ENCODE measurements at places on chromosomes 4 and X.
A peak's percentile ranks its signal among the peaks of the same experiment; 100 is the strongest.

GRCh38 chrX:130539721-130540321 lies 138.0 kb downstream of the RBMX2 start:
- DNase-seq: peak; percentile 28

- no peak for DNase-seq
Observed at GRCh38 chr4:95415346-95415771, 133.4 kb downstream of the UNC5C start.

GRCh38 chr4:71453531-71453930 lies 114.7 kb downstream of the SLC4A4 start:
- no peak for DNase-seq

DNA sequence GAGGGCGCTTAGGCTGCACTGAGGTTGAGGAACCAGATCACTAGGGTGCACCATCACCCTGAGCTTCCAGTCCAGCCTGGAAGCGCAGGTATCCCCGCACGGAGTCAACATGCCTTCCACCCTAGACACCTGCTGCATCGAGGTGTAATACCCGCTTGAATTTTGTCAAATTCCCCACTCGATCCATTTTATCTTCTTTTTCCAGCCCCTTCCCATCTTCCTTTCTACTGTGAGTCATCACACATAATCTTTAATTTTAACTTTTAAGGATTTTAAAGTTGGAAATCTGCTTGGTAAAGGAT lies 821 bp downstream of the PLK4 start:
- no peak for DNase-seq

- no peak for DNase-seq
Observed at GRCh38 chr4:119794681-119795080, 166.1 kb upstream of the PDE5A start.

DNA sequence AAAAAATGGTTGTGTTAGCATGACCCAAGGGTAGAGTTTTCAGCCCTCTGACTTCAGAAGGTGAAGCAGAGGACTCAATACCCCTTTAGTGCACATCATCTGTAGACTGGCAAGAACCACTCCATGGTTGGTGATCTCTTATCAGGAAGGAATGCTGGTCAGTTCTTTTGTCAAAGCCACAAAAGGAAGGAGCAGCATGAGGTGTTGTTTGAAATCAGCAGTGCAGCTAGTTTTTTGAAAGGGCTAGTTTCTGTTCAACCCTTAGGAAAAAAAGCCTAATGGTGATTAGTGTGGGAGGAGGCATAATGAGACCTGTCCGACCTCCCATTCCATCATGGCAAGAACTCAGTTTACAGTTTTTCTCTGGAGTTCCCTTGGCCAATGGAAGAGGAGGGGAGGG lies 362.0 kb upstream of the CT83 start:
- no peak for DNase-seq

- DNase-seq: no peak
Observed at GRCh38 chrX:70041993-70042392, 7.7 kb downstream of the AWAT2 start.

DNA sequence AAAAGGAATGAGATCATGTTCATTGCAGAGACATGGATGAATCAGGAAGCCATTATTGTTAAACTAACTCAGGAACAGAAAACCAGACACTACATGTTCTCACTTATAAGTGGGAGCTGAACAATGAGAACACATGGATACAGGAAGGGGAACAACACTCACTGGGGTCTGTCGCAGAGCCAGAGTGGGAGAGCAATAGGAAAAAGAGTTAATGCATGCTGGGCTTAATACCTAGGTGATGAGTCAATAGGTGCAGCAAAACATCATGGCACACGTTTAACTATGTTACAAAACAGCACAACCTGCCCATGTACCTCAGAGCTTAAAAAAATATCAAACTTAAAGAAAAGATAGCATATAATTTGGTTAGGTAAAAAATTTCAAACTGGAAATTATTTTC lies 281.4 kb downstream of the PABPC4L start:
- DNase-seq: no peak

DNA sequence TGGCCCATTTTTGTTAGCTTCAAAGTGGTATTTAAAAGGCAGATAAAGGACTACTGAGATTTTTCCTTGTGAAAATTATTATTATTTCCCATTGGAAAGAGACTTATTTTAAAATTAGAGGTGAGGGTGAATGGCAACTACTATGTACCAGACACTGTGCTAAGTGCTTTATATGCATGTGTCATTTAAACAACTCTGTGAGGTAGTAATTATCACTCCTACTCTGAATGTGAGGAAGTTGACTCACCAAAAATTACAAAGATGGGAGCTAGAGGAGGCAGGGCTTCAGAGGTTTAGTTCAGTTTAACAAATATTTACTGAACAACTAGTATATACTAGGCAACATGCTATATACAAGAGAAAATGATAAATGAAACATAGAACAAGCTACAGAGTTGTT lies 78.2 kb downstream of the MSL3 start:
- DNase-seq: no peak

DNA sequence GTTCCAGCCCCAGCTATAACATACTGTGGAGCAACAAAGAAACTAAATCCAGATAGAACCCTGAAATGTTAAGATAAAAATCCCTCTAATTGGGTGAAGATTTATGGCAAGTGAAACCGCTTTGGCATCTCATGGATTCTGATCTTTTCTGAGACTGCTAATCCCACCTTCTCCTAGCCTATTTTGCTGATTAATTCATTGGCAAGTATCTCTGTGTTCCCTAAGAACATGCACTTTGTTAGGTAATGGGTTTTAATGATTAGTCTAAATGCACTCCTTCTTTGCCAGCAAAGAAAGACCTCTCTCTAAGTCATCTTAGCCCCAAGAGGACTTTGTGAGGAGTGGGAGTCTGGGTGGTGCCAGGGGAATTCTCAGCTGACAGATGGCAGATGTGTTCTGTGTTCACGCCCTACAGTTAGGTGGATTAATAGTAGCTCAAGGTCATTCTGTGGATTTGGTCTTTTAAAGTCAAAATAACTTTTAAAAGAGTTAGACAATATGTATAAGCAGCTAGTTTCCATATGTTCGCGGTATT lies 171.3 kb downstream of the UNC5C start:
- no peak for DNase-seq

- no peak for DNase-seq
Observed at GRCh38 chrX:23013366-23013765, 13.6 kb downstream of the DDX53 start.

DNA sequence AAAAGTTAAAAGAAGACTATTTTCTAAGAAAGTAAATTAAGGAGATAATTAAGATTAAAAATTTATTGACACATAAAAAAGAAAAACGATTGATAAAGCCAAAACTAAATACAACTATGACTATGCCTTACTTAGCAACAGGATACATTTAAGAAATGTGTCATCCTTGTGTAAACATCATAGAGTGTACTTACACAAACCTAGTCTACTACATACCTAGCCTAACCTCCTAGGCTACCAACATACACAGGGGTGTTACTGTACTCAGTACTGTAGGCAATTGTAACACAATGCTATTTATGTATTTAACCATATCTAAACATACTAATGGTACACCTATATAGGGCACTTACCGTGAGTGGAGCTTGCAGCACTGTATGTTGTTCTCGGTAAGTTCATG lies 108.3 kb downstream of the ANXA10 start:
- DNase-seq: no peak

- no peak for DNase-seq
Observed at GRCh38 chrX:151988706-151989299, 14.3 kb upstream of the GABRE start.

GRCh38 chrX:40644821-40645358 lies 2.5 kb downstream of the CXorf38 start:
- no peak for DNase-seq

DNA sequence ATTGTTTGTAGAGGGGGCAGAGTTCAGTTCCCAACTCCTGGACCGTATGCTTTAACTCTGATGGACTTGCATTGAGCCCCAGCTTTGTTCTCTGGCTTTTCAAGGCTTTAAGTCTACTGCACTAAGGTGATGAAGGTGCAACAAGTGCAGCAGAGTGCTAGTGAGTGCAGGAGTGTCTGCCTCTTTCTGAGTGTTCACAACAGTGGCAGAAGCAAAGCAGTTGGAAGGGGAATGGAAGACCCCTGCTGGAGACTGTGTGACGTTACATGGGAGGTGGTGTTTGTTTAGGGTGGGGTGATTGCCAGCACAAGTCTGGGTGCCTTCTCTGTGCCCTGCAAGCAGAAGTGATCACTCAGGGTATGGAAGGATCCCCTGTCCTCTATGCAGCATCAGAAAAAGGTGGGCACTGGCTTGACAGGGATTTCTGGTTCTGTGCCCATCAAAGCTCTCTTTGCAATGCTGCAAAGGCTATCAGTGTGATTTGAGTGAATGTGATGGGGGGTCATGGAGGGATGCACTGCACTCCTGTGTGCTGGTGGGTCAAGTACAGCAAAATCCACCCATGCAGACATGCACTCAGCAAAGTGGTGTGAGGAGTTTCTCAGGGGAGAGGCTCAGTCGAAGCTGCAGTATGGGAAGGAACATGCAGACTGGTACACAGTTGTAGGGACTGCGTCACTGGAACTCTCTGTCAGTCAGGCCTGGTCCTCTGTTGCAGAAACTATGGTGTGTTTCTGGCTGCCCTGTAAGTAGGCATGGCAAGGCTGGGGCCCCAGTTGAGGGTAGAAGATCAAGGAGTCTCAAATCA lies 70.9 kb upstream of the UGT2B7 start:
- DNase-seq: peak; percentile 15

GRCh38 chrX:44708470-44708869 lies 135.4 kb upstream of the DUSP21 start:
- no peak for DNase-seq

- DNase-seq: no peak
Observed at GRCh38 chrX:69117876-69118526, 47.3 kb downstream of the PJA1 start.

DNA sequence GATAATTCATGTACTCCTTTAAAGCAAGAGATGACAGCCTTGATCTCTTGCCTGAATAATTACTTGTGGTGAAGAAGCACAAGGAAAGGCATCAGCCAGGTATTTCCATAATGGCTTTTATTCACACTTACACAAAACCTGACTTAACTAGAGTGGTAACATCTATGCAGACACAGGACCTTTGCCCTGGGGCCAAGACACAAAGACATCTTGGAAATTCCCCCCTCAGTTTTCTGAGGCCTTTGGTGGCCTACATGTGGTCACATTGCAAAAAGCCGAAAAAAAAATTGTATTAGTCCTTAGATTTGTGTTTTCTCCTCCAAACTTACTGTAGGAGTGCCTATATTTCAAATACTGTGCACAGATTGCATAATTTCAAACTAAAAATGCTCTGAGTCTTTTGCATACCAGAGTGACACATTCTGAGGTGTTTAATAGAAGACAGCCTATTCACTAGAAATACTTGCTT lies 172.4 kb downstream of the PDGFC start:
- no peak for DNase-seq
